ENCODE measurements at places on chromosomes 13 and 19.

DNA sequence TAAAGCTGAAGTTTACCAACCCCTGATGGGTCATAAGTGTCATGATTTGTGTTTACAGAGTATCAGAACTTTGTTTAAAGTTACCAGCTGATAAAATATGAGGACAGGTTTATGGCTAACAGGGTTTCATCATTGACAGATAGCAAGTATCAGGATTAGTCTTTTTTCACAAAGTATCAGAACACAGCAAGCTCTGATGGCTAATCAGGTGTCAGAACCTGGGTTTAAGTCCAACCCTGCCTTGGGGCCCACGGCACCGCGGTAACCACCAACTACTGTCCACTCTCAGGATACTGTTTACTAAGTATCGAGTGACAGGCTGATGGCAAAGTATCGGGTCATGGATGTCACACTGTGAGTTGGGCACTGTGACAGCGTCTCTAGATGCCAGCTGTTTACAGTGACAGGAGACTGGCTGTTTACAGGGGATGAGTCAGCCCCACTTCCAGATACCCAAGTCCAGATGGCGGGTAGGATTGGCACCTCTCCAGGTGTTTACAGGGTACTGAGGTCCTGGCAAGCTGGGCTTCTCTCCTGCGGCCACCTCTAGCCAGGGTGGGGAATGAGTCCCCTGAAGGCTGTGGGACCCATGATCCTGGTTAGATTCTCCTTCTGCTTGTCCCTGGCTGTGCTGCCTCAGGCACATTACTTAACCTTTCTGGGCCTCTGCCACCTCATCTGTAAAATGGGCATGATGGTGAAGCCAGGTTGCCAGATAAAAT is 21.8 kb downstream of the ARRDC2 start:
- peak; percentile 56 for DNase-seq

DNA sequence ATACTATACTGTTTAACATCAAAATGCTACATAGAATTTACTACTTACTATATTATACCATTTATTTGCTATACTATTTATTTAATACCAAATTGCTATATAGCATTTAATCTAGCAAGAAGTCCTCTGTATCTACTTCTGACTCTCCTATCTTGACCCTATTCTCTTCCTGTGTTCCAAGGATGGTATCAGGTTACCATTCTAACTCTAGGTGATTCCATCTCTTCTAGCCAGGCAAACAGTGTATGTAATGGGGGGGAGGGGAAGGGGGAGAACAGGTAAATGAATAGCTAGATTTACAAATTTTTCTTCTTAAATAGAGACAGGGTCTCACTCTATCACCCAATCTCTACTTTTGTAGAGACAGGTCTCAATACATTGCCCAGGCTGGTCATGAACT is 200.3 kb downstream of the DIAPH3 start:
- no peak for DNase-seq

GRCh38 chr19:7788933-7789323 is 25.9 kb downstream of the CLEC4M start:
- DNase-seq: no peak

DNA sequence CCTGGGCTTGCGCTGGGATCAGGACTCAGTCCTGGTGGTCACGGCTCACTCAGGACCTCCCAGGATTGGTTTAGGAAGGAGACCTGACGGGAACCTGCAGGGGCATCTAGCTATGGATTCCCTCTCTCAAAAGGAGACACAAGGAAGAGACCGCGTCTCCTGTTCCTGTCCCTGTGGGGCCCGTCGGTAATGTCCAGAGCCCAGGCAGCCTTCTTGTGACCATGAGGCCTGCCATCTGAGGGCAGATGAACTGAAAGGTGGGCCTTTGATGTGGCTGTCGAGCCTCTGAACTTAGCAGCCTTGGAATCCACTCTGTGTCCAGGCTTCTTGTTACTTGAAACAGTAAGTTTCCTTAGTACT is 31.5 kb upstream of the MIER2 start:
- DNase-seq: no peak

DNA sequence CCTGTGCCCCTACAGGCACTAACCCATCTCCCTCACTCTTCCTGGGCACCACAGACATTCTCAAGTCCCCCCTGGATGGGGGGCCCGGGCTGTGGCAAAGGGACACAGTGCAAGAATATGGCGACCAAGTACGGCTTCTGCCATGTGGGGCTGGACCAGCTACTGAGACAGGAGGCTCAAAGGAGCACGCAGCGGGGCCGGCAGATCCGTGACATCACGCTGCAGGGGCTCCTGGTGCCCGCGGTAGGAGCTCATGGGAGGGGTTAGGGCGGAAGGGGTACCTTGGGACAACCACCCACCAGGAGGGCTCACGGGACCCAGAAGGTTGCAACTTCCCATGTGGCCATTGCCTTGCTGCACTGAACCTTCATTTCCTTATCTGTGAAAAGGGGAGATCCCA is 3.3 kb upstream of the GTF2F1 start:
- DNase-seq: no peak

All from dorsolateral prefrontal cortex (tissue), 122 donors.